ENCODE measurements at places on chromosomes 2 and 18.

GRCh38 chr2:42060718-42061619 lies 13.1 kb downstream of the PKDCC start:
- DNase-seq: peak; percentile 69

DNA sequence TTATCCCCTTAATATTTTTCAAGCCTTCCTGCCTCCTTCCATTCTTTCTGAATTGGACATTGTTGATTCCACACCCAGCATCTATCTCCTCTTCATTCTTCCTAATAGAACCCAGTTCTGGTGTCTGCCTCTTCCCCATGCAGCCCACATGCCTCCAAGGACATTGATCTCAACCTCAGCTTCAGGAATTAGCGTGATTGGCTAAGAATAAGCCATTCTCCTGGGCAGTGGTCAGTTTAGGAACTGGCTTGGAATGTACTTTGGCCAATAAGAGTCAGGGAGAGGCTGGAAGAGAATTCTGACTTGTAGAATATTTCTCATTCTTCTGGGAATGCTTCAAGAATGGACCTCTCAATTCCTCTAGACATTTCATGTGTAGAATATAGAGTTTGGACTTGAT lies 25.9 kb upstream of the GCC2 start:
- no peak for DNase-seq

- no peak for DNase-seq
Observed at GRCh38 chr2:204966245-204966644, 421.0 kb downstream of the PARD3B start.

GRCh38 chr18:3453540-3454364 lies 3.8 kb downstream of the TGIF1 start:
- peak; percentile 92 for DNase-seq

DNA sequence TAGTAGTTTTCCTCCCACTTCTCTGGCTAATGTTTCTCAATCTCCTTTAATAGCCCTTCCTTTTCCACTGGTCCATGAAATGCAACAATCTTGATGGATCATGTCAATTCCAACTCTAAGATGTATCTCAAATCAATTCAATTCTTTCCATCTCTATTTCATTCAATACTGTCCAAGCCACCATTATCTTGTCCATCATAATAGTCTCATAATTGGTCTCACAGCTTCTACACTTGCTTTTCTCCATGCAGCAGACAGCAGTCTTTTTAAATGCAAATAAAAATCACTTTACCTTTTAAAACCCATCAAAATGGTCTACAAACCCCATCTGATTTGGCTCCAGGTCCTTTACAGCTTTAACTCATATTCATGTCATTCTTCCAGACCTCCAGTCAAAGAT lies 226.6 kb downstream of the EPHA4 start:
- no peak for DNase-seq

- no peak for DNase-seq
Observed at GRCh38 chr2:224405841-224406370, 4.0 kb upstream of the FAM124B start.
